ENCODE measurements at places on chromosomes 5 and 9. TPM values are rescaled to one million over a fixed set of nuclear protein-coding genes. Genes with fewer than 3 reads are reported as not detected.

PCDHGC4 gene
- 2.6 TPM for total RNA-seq

RASGRF2 gene
- 3.9 TPM for total RNA-seq

FCN1 gene
- not detected for total RNA-seq

MARVELD2 gene
- 2.3 TPM for total RNA-seq

GRCh38 chr5:164139423-164139822 lies 634.0 kb downstream of the MAT2B start:
- DNase-seq, result no peak

GRCh38 chr5:142871363-142872193 lies 101.4 kb downstream of the ARHGAP26 start:
- peak; percentile 40 for DNase-seq

DNA sequence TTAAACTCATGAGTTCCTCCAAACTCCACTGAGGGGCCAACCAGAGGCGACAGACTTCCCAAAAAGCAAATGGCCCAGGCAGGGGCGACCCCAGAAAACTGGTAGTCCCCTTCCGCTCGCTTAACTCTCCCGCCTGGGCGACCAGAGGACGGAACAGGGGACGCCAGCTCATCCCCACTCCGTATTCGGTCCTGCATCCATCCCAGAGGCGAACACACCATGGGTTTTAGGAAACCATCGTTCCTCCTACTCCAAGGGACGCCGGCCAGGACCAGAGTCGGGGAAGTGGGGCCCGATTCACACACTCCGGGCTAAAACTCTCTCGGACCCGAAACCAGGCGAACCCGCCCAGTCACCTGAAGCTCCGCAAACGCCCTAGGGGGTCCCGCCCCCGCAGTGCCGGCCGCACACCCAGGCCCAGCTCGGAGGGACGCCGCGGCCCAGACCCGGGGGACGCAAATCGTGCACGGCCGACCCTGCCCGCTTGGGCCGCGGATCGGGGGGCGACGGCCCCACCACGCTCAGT lies 478 bp downstream of the TEX10 start:
- DNase-seq, result peak; percentile 16

DNA sequence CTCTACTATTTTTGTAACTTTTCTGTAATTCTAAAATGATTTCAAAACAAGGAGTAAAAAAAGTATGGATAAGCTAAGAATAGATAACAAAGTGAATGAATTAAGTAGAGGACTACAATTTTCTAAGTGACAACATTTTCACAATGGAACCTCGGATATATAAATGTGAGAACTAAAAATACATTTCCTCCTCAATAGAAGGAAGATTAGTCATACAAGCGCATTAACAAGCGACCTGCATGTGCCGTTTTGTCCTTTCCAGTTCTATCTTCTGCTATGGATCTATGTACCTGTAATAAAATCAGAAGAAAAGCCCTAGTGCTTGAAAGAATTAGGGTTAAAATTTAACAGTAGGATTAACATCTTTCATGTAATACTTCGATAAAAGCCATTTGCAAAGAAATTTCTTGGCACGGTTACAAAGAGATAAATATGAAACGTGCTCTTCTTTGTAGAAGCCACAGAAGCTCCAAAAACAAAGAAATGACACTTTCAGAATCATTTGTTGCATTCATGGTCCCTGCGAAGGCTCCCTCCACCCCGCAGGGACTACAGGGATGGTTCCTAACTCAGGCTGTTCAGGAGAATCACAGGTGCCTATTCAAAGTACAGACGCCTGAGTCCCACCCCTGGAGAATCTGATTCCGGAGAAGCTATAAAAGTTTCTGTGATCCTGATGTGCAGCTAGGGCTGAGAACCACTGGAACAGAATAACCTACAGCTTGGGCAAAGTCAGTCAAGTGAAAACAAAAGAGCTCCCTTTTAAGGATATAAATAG lies 216.6 kb upstream of the EFNA5 start:
- DNase-seq, result no peak

DNA sequence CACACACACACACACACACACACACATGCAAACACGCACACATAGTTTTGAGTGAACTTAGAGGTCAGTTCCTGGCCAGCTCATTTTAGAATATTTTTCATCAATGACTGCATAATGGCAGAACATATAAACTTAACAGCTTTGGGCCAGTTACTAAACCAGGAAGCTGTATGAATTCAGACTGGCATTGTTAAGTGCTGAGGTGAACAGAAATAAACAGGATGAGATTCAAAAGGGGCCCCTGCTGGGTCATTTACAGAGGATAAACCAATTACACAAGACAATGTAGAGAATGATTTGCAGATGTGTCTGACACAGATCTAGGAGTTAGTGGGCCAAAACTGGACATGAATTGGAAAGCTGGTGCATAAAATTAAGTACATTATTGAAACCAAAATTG lies 44.6 kb downstream of the MARCHF11 start:
- DNase-seq, result no peak

DNA sequence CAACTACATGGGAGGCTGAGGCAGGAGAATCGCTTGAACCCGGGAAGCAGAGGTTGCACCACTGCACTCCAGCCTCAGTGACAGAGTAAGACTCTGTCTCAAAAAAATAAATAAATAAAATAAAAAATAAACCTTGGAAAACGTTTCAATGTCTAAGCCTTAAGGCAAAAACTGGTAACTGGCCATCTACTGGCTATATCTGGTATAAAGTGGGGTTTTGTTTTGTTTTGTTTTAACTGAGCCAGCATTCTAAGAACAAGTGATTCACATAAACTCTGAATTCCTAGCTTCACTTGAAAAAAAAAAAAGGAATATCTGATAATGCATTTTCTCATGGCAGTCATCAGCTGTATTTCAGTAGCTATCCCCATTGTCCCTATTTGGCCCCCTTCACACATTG lies 126.1 kb upstream of the EFNA5 start:
- DNase-seq, result no peak

- DNase-seq, result peak; percentile 47
These were observed 26.4 kb downstream of the C9orf43 start for GRCh38 chr9:113436728-113437515.

DNA sequence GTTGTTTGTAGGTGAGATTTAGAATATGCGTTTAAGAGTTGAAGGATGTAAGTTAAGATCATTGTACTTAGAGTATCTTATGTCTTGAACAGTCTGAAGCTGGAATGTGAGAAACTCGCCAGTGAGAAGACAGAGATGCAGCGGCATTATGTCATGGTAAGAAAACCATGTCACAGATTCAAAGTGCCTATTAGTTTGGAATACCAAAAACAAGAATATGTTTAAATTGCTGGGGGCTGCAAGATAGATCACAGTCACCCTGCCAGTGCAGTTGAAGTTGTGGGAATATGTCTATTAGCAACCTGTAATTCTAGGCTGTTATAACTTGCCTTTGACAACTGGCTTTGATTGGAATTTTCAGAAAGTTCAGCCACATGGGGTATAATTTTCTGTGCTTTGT lies 3.0 kb downstream of the TLE4 start:
- peak; percentile 24 for DNase-seq

- no peak for DNase-seq
These were observed 53.6 kb upstream of the SLC1A3 start for GRCh38 chr5:36552651-36553393.

DNA sequence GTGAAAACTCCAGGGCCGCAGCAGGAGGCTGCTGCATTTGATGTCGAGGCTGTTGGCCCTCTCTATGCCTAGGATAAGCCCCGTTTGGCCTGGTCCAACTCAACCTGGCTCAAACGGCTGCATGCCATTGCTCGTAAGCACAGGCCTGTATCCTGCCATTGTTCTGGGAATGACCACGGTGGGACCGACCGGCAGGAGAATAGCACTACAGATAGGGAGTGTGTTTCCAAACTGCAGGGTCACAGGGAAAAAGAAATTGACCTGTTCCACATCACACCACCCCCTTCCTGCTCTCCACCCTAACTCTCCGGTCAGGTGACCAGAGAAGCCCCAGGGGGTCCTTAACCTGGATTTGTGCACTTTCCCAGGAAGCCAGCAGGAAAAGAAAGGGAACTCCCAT lies 278.7 kb upstream of the KLF4 start:
- no peak for DNase-seq

All from fibroblast of villous mesenchyme (primary cell).